ENCODE measurements at places on chromosomes 1 and 21.

DNA sequence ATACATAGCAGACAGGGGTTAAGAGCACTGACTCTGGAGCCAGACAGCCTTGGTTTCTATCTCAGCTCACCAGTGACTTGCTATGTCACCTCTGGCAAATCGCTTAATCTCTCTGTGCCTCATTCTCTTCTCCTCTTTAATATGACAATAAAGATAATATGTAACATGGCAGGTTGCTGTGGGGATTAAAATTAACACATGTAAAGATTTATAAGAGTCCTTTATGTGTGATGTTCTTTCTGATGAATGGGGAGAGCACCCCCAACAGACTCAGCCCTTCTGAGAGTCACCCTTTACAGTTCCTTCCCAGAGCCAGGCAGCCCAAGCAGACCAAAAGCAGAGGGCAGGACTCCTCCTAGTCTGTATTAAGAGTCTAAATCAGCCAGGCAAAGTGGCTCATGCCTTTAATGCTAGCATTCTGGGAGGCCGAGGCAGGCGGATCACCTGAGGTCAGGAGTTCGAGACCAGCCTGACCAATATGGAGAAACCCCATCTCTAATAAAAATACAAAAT is 76.5 kb upstream of the SDC3 start:
- no peak for DNase-seq

GRCh38 chr1:56404561-56405030 is 174.8 kb downstream of the PLPP3 start:
- DNase-seq, result no peak

GRCh38 chr1:218521414-218522169 is 176.5 kb downstream of the TGFB2 start:
- DNase-seq, result peak; percentile 31

- DNase-seq, result no peak
Measured at GRCh38 chr1:219940707-219941106, 12.3 kb upstream of the SLC30A10 start.

DNA sequence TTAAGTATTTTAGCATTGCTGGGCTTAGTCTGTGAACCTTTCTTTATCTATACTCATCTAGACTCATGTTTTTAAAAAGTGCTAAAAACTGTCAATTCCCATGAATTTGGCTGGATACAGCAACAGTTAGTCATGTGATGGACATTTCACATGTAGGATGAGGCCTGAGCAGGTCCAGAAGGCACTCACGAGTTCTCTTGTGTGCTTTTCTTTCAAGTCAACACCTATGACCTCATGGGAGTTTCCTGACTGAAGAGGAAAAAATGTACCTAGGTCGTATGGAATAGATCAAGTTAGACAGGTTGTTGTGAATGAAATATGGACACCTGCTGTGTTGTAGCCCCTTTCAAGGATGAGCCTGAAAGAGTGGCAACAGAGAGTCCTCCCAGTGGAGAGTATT is 394.2 kb downstream of the DUSP10 start:
- DNase-seq, result no peak

GRCh38 chr1:244104309-244105060 is 53.4 kb downstream of the ZBTB18 start:
- DNase-seq, result peak; percentile 45

DNA sequence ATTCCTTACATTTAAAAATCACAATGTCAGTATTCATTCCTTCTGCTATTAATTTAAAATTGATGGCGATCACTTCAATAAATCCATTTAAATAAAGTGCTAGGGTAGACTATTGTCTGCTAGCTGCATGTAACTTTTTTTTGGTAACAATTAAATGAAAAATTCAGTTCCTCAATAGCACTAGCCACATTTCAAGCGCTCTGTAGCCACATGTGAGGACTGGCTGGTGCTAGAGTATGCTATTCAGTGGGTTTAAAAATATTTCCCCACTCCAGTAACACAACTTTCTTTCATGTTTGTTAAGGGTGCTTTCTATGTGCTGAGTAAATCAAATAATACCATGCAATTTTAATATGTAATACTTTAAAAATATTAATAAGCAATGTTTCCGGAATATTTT is 108.2 kb downstream of the LTN1 start:
- no peak for DNase-seq

DNA sequence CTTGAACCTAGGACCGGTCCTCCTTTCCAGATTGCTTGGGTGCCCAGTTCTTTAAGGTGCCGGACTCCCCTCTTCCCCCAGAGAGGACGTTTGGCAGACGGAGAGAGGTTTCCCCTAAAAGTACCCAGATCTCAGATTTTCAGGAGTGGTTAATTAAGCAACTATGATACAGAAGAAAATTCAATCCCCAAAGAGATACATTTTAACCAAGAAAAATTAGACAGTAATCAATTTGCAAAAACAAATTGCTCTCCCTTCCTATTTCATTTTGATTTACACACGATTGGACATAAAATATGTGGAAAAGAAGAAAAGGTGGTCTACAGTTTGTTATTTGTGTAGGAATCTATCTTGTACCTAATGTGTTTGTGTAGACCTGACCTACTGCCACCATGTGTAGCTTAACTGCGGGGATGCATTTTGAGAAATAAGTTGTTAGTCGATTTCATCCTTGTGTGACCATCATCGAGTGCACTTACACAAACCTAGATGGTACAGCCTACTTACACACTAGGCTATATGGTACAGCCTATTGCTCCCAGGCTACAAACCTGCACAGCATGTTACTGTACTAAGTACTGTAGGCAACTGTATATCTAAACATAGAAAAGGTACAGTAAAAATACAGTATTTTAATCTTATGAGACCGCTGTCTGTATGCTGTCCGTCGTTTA is 755 bp downstream of the RPAP2 start:
- DNase-seq, result no peak

- no peak for DNase-seq
Measured at GRCh38 chr1:67013573-67013972, 40.4 kb downstream of the SLC35D1 start.
